ENCODE measurements at places on chromosomes 5 and 9.

DNA sequence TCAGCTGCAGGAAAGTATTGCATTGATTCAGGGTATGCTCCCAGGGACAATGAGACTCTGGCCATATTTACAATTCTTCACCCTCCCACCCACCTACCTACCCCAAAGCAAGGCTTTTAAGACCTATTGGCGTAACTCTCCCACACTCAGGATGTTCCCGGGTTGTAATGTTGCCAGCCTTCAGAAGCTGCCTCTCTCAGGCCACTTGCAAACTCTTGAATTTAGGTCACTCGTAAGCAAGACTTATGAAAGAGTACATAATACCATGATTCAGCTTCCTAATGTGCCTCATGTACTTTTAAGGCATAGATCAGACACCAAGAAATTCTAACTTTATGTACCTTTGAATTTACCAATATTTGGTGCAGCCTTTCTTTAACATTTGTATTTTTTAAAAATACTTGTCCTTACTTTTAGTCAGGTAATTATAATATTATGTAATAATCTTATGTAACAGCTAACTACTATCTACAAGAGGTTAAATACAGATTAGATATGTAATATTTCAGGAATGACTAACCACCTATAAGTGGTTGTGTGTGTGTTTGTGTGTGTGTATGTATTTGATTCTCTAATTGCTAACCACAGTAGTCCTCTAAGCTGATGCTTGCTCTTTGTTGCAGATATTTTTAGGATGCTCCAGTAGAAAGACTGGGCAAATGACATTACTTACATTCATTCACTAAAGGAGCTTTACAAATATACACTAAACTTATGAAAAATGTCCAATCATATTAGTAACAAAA, 630.5 kb upstream of the MEF2C start:
- DNase-seq = no peak

DNA sequence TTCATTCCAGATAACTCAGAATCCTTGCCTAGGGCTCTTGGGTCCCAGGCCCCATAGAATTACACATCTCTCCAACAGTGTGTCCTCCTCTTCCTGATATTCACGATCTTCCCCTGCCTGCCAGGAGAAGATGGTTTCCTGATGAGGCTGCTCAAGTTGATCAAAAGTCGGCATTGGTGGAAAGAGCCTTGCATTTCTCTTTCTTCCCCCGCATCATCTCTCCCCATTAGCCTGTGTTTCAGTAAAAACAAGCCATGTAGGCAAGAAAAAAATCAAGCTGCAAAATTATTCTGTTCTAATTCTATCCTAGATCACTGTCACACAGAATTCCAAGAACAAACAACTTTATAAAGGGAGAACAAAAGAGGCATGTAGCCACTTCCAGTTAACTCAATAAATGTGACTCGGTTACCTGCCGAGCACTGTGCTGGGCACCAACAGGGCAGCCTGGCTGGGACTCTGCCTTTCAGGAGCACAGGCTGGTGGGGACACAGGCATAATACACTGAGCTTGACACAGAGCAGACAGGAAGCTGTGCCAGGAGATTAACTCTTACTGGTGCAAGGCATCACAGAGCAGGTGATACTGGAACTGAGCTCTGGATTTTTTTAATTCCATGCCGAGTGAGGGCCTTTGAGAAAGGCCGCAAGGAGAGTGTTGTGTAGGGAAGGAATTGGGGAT, 25.6 kb downstream of the TMOD1 start:
- no peak for DNase-seq

- no peak for DNase-seq
Measured at GRCh38 chr9:96056226-96056625, 180.7 kb downstream of the ERCC6L2 start.

GRCh38 chr9:87714819-87715218, 11.1 kb upstream of the CTSL start:
- DNase-seq = peak; percentile 80

GRCh38 chr9:69036309-69036708, 757 bp downstream of the FXN start:
- DNase-seq = no peak

DNA sequence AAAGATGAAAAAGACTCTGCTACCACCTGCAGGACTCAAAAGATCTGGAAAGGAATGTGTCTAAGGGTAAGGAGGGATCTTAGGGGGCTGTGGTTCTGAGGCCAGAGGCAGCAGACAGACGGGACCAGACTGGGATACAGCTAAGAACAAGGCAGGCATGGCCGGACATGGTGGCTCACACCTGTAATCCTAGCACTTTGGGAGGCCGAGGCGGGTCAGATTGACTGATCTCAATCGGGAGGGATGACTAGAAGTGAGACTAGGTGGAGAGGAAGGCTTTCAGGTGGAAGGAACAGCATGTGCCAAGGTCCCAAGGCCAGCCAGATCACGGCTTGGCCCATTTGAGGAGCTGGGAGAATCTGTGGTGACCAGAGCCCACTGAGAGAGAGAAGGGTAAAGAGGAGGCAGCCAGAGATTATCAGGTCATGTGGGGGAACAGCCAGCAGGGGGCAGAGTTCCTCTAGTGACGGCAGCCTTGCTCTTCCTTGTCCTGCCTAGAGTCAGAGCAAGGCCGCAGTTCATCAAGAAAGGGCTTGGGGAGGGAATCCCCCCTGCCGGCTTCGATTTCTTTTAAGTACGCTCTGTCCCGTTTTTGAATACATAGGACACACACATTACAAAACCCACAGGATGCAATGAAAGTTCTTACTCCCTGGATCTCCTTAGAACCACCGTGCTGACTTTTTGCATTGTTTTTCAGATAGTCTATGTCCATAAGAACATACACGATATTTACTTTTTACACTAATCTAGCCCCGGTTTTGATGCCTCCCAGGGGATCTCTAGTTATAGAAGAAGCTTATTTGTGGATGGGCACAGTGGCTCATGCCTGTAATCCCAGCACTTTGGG, 2.6 kb upstream of the OLFML2A start:
- peak; percentile 38 for DNase-seq

DNA sequence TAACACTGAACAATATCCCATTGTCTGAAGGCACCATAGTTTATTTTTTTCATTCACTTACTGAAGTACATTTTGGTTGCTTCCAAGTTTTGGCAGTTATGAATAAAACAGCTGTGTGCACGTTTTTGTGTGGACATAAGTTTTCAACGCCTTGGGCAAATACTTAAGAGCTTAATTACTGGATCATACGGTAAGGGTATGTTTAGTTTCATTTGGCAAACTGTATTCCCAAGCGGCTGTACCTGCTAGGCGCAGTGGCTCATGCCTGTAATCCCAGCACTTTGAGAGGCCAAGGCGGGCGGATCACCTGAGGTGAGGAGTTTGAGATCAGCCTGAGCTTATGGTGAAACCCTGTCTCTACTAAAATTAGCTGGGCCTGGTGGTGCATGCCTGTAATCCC, 63.7 kb upstream of the FAM120A start:
- DNase-seq = no peak

GRCh38 chr5:138455232-138455930, 9.9 kb upstream of the EGR1 start:
- no peak for DNase-seq

DNA sequence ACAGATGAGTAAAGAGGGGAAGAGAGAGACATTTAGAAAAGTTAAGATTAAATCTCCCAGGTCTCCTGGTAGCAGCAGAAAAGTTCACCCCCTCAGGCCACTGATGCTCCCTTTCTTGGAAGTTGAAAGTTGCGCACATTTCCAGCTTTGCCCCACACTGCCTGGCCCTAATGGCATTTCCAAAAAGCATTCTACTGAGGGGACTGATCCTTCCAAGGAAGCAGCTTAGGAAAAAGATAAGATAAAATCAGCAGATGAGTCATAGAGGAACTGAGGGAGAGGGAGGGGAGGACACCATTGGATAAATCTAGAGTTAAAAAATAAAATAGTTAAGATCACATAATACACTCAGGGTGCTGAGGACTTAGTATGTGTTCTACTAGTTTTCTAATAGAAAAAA, 67.6 kb upstream of the SLC12A2 start:
- no peak for DNase-seq

DNA sequence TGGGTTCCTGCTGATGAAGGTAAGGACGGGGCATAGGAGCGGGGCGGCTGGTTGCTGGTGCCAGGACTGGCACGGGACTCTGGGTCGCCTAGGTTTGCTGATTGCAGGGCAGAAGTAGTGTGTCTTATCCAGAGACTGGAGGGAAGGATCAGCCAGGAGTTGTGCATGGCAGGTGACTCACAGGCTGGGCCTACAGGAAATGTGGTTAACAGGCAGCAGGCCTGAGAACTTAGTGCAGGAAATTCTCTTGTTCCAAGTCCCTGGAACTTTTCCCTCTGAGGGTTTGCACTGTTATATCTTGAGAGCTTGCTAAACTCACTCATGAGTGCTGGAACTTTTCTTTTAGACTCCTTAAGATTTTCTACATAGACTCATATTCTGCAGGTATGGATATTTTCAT, 95.1 kb downstream of the ANXA2R start:
- DNase-seq = peak; percentile 74

DNA sequence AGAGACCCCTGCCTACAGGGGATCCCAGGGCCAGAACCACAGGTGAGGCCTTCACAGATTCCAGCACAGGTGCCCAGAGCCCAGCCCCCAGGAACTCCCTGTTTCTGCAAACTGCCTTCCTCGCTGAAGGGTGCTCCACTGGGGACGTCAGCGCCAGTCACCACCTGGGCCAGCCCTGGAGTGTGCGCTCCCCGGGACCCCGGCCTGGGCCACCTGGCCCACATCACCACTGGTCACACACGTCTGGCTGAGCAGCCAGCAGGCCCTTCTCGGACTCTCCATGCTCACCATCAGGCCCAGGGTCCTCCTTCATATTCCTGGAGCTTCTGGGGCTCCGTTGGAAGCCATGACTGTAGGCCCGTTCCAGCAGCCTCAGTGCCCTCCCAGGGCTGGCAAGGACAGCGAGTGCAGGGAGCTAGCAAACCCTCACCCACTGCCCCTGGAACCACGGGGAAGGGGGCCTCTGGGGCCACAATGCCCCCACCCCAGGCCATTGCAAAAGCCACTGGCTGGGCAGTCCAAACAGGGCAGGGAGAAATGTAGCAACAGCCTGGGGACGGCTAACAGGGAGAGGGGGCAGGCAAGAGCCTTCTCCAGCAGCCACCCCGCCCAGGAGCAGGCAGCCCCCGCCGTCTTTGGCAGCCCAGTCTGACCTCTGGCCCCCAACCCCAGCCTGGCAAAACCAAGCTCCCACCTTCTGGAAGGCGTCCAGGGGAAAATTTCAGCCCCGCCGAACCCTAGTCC, 1.3 kb downstream of the AGPAT2 start:
- DNase-seq = no peak

GRCh38 chr5:168646335-168646734, 67.2 kb upstream of the PANK3 start:
- DNase-seq = no peak

DNA sequence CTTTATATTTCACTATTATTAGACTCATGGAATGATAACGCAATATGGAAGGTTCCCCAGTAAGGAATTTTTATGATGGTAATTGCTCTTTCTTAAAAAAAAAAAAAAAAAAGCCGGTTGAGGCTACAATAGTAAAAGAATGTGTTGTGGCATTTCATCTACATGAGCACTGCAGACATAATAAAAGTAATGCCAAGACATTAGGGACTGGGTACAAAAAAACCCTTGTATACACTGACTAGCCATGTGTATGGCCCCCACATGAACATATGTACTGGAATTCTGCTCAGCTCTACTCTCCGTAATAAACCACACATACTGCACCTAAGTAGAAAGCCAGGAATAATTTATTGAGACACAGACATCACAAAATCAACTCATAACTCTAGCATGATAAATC, 218.4 kb downstream of the ADAMTS6 start:
- DNase-seq = no peak

- DNase-seq = no peak
Measured at GRCh38 chr5:101580591-101580990, 677.5 kb upstream of the ST8SIA4 start.

DNA sequence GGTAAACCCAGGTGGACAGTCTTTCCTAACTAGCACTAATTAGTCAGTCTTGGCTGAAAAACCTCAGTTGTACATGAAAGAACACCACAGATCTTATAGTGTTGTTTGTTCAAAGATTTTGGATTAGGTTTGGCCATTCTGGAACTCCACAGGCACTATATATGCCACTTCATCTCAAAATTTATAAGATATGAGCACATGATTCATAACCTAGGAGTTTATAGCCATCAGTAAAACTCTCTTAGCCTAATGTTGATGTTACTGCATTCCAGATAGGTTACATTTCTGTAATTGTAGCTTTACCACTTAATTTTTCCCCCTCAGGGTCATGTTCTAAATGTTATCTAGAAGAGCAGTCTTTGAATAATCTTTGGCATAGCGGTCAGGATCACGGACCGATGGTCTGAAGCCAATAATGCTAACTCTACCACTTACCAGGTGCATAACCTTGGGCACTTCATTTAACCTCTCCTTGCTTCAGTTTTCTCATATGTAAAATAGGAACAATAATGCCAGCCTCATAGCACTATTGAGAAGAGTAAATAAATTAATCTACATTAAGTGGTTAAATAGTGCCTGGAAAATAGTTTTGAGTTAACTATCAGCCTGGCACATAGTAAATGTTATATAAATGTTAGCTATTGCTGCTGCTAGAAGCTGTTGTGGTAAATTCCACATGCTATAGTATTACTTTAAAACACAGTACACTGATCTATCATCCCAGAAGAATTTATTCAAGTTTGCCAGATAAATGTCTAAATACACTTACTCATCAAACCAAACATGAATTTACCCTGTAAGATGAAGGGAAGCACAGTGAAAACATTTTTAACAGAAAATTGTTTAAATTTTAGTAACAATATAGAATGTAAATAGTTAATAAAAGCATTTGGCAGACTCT, 743.9 kb downstream of the NR2F1-AS1 start:
- peak; percentile 39 for DNase-seq

GRCh38 chr5:81630684-81631083, 120.2 kb downstream of the SSBP2 start:
- DNase-seq = no peak

- no peak for DNase-seq
Measured at GRCh38 chr5:78602400-78602799, 46.2 kb downstream of the LHFPL2 start.

DNA sequence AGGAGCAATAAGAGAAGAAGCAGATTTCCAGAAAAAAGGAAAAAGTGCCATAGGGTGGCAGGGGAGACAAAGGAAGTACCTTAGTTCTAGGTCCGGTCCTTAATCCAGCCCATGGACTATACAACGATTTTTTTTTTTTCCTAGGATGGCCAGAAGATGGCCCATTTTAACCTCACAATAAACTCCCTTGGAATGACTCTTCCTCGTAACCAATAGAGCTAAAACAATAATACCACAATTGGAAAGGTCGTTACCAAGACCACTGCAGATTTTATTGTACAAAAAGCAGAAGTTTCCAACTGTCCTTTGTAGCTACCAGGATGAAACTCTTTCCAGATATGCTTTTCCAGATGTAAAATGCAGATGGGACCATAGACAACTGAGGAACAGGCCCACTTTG, 34.4 kb upstream of the SSBP2 start:
- no peak for DNase-seq

GRCh38 chr5:154179846-154180710, 10.5 kb upstream of the GALNT10 start:
- DNase-seq = no peak

GRCh38 chr5:54610197-54610944, 92.8 kb downstream of the SNX18 start:
- DNase-seq = no peak
